ENCODE measurements at places on chromosomes 6 and 20.

DNA sequence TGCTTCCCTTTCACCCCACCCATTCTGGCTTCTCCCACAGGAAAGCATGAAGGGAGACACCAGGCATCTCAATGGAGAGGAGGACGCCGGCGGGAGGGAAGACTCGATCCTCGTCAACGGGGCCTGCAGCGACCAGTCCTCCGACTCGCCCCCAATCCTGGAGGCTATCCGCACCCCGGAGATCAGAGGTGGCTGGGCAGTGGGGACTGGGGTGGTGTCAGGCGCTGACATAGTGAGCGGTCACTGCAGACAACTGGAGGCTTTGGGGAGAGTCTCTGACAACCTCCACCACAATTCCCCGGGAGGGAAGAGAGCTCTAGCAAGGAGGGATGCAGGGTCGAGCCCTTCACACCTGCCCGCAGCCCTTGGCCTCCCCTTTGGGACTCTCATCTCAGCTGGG is 18.1 kb downstream of the DNMT3B start:
- DNase-seq: no peak

- no peak for DNase-seq
Observed at GRCh38 chr6:91094806-91095475, 508.1 kb upstream of the MAP3K7 start.

GRCh38 chr20:48739395-48740291 is 88.2 kb downstream of the PREX1 start:
- DNase-seq: no peak

- DNase-seq: peak; percentile 96
Observed at GRCh38 chr20:47356526-47357295, at the start of gene ZMYND8. TSS of gene ZMYND8 (minus strand) at chr20:47356699. CDS start at chr20:47356670, 29 bp downstream.

DNA sequence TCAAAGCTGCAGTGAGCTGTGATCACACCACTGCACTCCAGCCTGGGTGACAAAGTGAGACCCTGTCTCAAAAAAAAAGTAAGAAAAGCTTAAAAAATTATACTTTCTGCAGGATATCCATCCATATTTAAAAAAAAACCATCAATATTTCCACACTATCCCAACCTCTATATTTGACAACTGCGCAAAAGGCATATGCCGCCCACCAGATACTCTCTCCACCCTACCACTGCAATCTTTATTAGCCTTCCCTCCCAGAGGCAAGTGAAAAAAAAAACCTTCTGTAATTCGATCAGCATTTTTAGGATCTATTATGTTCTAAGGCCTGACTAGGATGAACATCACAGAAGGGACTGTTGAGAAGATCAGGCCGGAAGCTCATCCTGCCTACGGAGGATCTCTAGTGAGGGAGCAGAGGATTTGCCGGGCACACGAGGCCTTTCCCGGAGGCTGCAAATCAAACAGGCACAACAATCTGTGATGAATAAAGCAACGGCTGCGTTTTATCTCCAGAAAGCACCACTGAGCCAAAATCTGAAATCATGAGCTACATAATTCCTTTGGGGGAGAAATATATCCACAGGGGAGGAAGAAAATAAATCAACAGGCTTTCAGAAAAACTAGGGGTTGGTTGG is 65.9 kb downstream of the GFOD1 start:
- DNase-seq: peak; percentile 24

DNA sequence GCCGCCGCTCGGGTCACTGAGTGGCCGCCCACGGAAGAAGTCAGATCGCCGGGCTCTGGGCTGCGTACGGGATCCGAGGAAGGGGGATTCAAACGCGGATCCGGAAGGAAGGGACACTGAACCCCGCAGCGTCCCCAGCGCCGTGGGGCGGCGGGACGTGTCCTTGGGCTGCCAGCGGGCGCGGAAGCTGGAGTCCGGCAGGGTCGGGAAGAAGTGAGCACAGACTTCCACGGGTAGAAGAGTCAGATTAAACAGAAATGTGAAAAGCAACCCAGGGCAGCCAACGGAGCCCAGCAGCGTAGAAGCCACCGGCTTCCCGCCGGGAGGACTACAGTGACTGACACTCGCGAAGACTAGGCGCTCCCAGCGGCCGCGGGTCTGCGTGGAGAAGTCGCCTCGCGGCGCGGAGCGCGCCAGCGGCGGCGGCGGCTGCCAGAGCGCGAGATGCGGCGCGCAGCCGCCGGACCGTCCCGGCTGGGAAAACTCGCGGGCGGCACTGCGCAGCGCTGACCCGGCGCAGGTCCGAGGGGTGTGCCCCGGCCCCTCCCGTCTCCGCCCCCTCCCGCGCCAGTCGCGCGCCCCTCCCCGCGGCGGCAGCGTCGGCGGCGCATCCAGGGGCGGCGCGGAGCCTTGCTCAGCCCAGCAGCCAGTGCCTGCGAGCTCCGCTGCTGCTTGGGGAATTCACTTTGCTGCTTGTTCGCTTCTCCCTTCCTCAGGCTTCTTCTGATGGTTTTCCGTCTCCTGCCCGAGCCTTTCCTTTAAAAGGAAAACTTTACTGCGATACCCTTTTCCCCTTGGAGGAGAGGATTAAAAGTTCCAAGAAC is at the start of gene SAMD5:
TSS of gene SAMD5 (plus strand) at position 649 of the 824 bp plus-strand sequence. CDS start 239 bp downstream, outside the sequence.
- peak; percentile 73 for DNase-seq

- no peak for DNase-seq
Observed at GRCh38 chr20:6863798-6864201, 96.3 kb downstream of the BMP2 start.

DNA sequence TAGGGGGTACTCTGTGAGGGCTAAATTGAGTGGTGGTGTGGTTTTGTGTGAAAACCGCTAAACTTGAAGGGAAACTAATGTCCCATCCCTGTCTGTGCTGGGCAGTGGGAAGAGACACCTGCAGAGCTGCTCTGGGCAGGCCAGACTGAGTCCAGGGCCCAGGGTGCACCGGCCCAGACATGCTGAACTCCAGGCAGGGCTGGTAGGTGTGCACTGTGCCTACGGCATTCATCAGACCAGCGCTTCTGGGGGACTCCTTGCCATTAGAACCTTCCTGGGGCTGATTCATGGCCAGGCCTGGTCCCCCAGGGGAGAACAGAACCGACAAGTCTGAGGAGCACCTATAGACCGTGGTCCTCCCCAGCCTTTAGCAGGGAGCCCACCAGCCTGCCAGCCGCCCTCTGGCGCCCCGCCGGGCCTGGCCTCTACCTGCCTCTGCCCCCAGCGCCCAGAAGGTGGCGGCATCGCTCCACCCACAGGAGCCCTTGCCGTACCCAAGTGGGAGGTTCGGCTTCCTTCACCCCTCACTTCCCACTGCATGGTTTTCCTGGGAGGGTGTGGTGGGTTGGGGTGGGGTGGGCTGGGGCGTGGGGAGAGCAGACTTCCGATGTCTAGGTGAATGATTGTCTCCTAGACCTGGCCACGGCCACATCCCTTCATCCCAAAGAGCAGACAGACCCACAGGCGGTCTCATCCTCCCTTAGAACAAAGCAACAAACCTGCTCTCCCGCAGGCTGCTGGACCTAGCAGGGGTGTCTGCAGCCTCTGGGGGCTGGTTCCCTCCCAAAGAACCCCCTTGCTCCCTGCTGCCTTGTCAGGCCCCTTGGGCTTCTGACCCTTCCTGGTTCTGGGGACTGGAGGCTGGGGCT is 15.5 kb downstream of the CCDC167 start:
- DNase-seq: no peak

- no peak for DNase-seq
Observed at GRCh38 chr20:41424546-41424945, 57.9 kb upstream of the EMILIN3 start.

GRCh38 chr20:14826543-14827313 is 489.3 kb upstream of the FLRT3 start:
- DNase-seq: no peak

- DNase-seq: no peak
Observed at GRCh38 chr20:15986690-15987089, 586.6 kb downstream of the KIF16B start.

- no peak for DNase-seq
Observed at GRCh38 chr20:61567204-61567603, 315.1 kb downstream of the CDH4 start.
